Upper lobe of left lung (tissue), 6 donors: ENCODE measurements at places on chromosomes 2 and 18. TPM values are rescaled to one million over a fixed set of nuclear protein-coding genes. Genes with fewer than 3 reads are reported as not detected.

IL36RN gene
- not detected for total RNA-seq

STAT4 gene
- 11.9 TPM for total RNA-seq

DNA sequence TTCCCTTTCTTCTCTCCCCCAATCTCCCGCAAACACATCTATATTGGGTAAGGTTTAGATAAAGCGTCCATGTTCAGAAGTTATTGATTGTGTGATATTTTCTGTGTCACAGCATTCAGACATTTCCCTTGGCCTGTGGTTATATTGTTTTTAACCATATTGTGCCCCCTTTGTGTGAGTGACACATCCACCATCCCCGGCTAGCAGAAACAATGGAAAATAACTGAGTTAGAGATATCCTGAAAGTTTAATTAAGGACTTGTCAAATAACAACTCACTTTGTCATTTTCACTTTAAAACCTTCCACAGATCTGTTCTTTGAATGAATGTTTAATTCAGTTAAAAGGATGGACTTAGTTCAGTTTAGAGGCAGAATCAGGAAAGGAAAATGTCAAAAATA is 151.0 kb downstream of the KCNJ3 start:
- H3K4me1 ChIP-seq = no peaks in the 10 kb centered on the region
- H3K36me3 ChIP-seq = no peaks in the 10 kb centered on the region

DNA sequence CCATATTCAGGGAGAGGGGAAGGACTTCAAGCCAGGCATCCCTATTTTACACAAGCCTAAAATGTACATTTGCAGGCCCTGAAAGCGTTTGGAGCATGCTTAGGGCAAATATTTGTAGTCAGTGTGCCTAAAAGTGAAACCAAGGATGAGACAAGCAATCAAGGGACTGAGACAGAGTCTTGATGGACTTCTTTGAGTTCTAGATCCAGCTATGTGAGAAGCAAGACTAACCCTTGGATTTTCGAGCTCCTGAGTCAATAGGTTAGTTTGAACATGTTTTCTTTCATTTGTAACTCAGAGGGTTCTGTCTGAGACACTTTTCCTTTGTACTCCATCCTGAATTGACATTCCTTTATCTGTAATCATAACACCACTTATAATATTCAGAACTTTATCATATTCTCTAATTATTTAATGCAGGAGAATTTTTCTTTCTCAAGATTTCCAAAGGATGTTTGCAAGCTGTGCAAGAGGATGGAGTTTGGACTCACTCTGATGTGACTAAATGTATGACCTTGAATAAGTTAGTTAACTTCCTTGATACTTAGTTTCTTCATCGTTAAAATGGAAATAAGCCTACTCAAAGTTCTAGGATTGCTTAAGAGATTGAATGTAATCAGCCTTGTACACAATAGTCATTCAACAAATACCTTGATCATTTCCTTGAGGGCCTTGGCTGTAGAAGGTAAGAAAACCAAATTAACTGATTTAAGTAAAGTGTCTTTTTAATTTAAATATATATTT is 1237.8 kb upstream of the ZEB2 start:
- H3K4me3 ChIP-seq = no peak overlapping the region
- no peak overlapping the region for H3K27ac ChIP-seq
- H3K36me3 ChIP-seq = no peaks in the 10 kb centered on the region
- no peaks in the 10 kb centered on the region for H3K27me3 ChIP-seq
- H3K4me1 ChIP-seq = peaks cover 12% of the 10 kb centered on the region
- no peak for DNase-seq
